ENCODE measurements at places on chromosomes 3 and 15. TPM values are rescaled to one million over a fixed set of nuclear protein-coding genes. Genes with fewer than 3 reads are reported as not detected.

- DNase-seq, result no peak
Measured at GRCh38 chr15:81184188-81184587, 12.5 kb upstream of the IL16 start.

DNA sequence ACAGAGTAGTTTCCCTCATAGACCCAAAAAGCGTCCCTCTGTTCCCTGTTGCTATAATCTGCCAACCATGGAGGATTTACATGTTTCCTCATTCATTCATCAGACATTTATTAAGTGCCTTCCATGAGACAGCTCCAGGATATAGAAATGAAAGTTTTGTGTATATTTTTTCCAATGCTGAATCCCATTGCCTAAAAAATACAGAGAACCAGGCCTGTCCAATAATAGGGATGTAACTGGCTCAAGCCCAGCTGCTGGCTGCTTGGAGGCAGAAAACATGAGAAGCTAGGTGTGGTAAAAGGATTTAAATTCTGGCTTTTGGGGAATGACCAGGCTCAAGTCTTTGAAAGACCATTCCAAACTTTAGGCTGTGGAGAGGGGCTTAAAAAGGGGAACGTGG, 41.5 kb downstream of the RARB start:
- DNase-seq, result peak; percentile 55

Gene TMCO5A
- total RNA-seq, result not detected

Gene ARNT2
- 5.9 TPM for total RNA-seq
